ENCODE measurements at places on chromosomes 1 and 21. TPM values are rescaled to one million over a fixed set of nuclear protein-coding genes. Genes with fewer than 3 reads are reported as not detected.

Gene TRIM67
- not detected for total RNA-seq

DNA sequence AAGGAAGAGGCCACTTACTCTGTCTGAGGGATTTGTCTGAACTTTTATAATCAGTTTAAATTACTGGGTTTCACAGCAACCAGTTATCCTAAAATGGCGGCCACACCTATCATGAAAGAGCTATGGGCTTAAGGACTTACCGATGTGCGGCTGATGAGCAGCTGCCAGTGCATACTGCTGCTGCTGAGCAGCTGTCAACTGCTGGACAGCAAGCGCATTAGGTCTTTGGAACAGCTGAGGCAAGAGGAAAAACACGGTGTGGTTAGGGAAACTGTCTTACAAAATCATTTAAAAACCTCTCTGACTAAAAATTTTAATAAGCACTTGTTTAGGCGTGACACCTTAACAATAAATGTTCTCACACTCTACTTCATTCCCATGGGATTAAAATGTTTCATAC, 72.6 kb upstream of the SDC3 start:
- DNase-seq = no peak
- no peak overlapping the region for H3K27ac ChIP-seq
- H3K4me1 ChIP-seq = peaks cover 18% of the 10 kb centered on the region
- no peak overlapping the region for H3K4me3 ChIP-seq
- H3K36me3 ChIP-seq = no peaks in the 10 kb centered on the region
- H3K27me3 ChIP-seq = no peaks in the 10 kb centered on the region

DNA sequence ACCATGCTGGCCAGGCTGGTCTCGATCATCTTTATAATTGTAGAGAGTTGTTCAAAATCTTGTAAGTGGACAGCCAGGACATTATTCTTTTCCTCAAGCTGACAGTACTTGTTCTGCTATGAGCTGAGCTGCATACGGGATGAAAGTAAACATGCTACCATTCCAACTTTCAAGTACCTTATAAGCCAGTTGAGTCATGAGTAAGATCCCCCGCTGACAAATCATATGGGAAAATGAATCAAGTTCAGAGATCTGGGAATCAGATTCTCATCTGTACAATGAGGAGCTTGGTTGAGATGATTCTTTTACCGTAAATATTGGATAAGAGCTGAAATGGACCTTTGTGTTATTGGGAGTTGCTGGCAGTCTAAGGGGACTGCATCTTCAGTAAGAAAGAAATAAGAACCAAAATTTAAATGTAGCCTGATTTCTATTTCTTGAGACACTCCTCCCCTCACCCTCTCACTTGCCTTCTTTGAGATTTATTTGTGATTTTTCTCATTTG, 62.7 kb downstream of the CENPF start:
- H3K36me3 ChIP-seq = no peaks in the 10 kb centered on the region
- no peaks in the 10 kb centered on the region for H3K4me1 ChIP-seq
- H3K27me3 ChIP-seq = no peaks in the 10 kb centered on the region
- no peak overlapping the region for H3K4me3 ChIP-seq

Gene HEYL
- 32.8 TPM for total RNA-seq

Gene NCMAP
- 11.0 TPM for total RNA-seq

Gene SAMSN1
- 10.4 TPM for total RNA-seq

DNA sequence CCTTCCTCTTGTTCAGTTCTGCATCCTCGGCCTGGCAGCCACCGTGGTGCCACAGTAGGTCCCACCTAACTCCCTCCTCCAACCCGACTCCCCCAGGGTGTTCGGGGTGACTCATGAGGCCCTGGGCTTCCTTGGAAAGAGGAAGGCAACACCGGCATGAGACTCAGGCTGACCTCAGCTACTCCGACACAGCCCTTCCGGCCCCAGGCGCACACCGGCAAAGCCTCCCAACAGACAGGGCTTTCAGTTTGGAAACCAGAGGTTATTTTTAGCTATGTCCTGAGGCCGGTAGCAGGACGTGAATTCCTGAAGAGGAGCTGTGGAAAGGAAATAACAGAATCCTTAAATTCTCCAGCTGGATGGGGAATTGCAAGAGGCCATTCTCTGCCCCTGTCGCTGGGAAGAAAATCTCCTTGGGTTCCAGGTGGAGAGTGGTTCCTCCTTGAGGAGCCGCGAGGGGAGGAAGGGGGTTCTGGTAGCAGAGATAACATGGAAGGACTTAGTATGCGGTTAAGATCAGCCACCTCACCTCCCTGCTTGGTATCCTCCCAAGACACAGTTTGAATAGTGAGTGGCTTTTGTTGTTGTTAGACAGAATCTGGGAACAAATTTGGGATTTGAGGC, 24.4 kb downstream of the PLXNA2 start:
- no peak overlapping the region for H3K4me3 ChIP-seq
- no peak overlapping the region for H3K27ac ChIP-seq

- no peak overlapping the region for H3K4me3 ChIP-seq
- H3K27me3 ChIP-seq = no peaks in the 10 kb centered on the region
- H3K4me1 ChIP-seq = no peaks in the 10 kb centered on the region
- DNase-seq = no peak
- H3K36me3 ChIP-seq = no peaks in the 10 kb centered on the region
- H3K27ac ChIP-seq = no peak overlapping the region
Measured at GRCh38 chr1:50699795-50700194, 260.3 kb downstream of the FAF1 start.

Gene LACTBL1
- total RNA-seq = not detected

DNA sequence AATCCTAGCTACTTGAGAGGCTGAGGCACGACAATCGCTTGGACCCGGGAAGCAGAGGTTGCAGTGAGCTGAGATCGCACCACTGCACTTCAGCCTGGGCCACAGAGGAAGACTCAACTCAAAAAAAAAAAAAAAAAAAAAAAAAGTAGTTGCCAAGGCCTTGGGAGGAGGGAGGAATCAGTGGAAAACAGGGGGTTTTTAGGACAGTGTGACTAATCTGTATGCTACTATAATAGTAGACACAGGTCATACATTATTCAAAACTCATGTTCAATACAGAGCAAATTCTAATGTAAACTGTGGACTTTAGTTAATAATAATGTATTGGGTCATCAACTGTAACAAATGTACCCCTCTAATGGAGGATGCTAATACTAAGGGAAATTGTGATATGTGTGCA, 51.7 kb upstream of the CTPS1 start:
- H3K27me3 ChIP-seq = no peaks in the 10 kb centered on the region
- H3K4me1 ChIP-seq = peaks cover 7% of the 10 kb centered on the region
- DNase-seq = no peak
- no peak overlapping the region for H3K27ac ChIP-seq
- no peaks in the 10 kb centered on the region for H3K36me3 ChIP-seq

GRCh38 chr1:103198076-103198475, 89.8 kb upstream of the COL11A1 start:
- H3K27me3 ChIP-seq = no peaks in the 10 kb centered on the region
- H3K27ac ChIP-seq = no peak overlapping the region
- no peaks in the 10 kb centered on the region for H3K4me1 ChIP-seq
- H3K36me3 ChIP-seq = no peaks in the 10 kb centered on the region

Gene INSRR
- total RNA-seq = 0.35 TPM

DNA sequence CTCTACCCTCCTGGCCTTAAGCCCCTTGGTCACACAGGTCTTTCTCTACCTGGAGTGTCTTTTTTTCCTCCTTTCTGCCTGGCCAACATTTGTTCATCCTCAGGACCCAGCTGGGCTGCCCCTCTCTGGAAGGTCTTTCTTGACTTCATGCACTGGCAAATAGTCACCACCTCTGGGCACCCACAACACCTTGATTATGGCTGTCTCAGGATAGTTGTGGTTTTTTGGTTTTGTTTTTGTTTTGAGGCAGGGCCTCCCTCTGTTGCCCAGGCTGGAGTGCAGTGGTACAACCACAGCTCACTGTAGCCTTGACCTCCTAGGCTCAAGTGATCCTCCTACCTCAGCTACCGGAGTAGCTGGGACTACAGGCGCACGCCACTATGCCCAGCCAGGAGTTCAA, 10.8 kb downstream of the RPS6KA1 start:
- H3K4me3 ChIP-seq = no peak overlapping the region
- no peaks in the 10 kb centered on the region for H3K4me1 ChIP-seq
- peak overlapping the region; percentile 72 for H3K27ac ChIP-seq
- no peak for DNase-seq
- H3K36me3 ChIP-seq = peaks cover 5% of the 10 kb centered on the region

Data from kidney (tissue), 22 donors.